ENCODE measurements at places on chromosomes 2 and 18.

GRCh38 chr2:32824070-32824809, 122.5 kb upstream of the LTBP1 start:
- no peak for DNase-seq

DNA sequence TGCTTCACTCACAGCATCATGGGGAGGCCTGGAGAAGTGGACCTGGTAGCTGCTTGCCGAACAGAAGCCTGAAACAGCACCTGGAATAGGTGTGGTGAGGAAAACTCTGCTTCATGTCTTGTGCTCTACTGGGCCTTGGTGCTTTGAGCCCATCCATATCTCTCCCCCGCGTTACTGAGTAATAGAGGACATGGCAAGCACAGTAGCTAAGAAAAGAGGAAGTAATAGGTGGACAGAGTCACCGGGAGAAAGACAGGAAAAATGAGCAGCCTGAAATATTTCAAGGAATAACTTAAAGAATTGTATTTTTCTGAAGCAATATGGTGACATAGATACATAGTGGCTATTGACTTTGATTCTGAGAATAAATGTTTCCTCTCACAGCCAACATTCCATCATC, 14.0 kb upstream of the HNMT start:
- DNase-seq = no peak

GRCh38 chr2:64862623-64863022, 126.6 kb upstream of the SLC1A4 start:
- no peak for DNase-seq

GRCh38 chr2:105677901-105678300, 66.8 kb upstream of the NCK2 start:
- DNase-seq = no peak

DNA sequence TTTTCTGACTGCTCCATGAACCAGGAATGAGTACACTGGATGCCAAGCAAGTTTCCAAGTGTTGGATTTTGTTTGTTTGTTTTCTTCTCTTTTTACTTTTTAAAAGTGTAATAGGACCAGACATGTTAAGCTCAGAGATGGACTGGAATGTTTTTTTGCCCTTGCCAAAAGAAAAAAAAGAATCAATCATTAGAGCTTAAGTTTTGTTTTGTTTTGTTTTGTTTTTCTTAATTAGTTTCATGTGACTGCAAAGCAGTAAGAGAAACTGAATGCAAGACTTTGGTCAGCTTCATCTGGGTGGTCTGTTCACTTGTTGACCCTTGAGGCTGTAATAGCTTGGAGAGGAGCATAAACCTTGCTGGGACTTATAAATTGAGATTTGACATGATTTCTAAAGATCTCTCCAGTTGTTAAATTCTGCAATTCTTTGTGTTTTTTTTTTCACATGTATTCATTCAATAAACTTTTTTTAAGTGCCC, 42.4 kb upstream of the SLC1A4 start:
- DNase-seq = no peak

DNA sequence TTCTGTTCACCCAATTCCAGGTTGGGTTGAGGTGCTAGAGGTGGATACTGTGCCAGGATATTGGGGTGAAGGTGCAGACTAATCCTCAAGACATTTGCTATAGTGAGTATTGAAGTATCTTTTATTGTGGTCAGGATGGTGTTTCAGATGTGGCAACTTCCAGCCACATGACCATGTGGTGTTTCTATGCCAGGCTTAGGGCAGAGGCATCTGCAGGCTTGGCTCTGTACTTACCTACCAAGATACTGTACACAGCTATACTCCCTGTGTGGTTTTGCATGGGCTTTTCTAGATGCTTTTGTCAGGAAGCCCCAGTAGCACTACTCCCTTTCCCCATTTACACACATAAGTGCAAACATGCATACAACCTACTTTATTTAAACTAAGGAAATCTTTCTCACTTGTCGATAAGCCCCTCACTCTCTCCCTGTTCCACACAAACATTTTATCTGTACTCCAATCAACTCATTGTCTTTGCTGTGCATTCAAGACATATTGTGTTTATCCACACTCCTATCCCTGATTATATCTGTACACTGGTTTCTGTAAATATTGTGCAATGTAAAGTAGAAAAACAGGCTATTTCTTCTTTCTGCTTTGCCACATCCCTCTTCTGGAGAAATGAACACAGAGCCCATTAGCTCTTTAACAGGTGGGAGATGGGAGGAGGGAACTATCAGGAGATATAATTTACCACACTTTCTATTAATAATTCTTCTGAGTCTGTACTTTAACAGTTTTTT, 12.3 kb downstream of the ARL6IP6 start:
- no peak for DNase-seq

- DNase-seq = no peak
These were observed 41.1 kb upstream of the SCYGR1 start for GRCh38 chr2:227428731-227429285.

DNA sequence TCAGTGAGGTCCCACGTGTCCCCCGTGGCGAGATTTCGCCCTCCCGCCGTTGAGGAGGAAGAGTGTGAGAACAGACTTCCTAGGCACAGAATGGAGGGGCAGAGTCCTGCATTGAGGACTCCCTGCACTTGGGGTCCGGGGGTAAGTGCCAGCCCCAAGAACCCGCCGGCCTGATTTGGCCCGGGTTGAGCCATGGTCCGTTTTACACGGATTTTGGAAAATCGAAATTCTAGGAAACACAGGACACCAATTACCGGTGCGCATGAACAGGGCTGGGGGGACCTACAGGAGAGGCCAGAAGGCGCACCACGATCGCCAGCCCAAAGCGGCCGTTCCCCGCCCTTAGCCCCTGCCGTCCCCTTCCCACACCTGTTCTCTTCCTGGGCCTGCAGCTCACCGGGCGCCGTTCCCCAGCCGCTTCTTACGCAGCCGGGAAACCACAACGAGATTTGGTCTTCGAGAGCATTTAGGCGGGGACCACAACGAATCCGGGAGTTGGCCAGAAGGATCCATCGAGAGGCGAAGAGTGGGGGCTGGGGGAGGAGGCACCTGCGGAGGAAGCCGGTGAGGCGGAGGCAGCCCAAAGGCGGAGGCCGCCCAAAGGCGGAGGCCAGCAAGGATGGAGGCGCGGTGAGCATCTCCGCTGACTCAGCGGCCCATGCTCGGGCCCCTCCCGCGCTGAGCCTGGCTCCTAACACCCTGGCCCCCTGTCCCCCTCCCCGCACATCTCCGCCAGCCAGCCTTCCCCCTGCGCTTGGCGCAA, 464 bp upstream of the TLX2 start:
- no peak for DNase-seq

DNA sequence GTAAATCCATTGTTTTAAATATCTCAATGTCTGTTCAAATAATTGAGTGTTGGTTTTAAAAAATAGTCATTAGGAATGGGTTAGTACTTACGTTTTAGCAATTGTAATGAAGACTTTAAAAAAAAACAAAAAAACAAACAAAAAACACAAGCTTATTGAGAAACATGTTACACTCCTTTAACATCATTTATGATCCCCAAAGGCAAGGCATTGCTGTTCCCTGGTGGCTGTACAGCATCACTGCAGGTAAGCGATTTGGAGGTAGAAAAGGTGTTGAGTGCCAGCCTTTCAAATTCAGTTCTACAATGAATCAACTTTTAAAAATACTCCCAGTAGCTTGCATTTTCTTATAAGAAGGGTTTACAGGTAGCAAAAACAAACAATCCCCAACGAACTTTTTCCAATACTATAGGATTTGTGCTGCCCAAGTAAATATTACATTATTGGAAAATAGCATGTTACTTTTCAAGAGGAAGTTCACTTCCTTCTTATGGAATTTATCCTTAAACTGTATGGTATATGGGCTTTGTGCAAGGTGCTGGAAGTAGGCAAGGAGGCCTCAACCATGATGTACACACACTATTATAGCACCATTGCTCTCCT, 27.5 kb downstream of the CNRIP1 start:
- DNase-seq = peak; percentile 38

- no peak for DNase-seq
These were observed 271.4 kb upstream of the SMIM21 start for GRCh38 chr18:75698861-75699260.

DNA sequence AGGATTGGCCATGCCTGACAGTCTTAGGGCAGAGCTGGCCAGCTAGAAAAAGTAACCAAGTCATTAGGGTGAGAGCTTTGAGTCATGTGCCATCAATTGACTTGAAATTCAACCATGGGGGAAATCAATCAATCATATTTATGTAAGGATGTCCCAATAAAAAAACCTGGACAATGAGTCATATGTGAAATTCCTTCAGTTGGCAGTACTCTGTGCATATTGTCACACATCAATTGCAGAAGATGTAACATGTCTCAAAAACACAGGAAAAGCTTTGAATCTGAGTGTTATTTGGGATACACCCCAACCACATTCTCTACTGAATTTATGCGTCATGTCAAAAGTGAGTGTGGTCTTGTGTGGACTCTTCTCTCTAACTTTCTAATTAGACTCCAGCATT, 1004.1 kb upstream of the NRXN1 start:
- no peak for DNase-seq

DNA sequence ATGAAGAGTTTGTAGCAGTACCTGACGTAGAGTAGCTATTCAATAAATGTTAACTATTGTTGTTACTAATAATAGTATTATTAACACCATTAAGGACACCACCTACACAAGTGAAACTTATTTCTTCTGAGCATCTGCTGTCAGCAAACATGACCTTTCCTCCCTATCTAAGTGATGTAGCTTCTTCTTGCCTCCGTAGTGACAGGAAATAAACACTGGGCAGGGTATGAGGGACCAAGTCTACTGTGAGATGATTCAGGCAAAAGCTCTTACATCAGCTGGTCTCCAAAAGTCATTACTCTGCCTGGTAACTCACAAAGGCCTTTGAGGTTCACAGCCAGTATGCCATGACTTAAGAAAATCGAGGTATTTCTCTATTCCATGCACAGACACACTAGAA, 750.5 kb downstream of the CPS1 start:
- DNase-seq = no peak

GRCh38 chr2:119659601-119660342, 19.2 kb upstream of the TMEM177 start:
- DNase-seq = peak; percentile 18

- DNase-seq = no peak
These were observed 18.5 kb upstream of the BOD1L2 start for GRCh38 chr18:57128220-57128932.

- no peak for DNase-seq
These were observed 440.5 kb upstream of the TCF4 start for GRCh38 chr18:56028514-56028913.

- no peak for DNase-seq
These were observed 6.1 kb downstream of the LBH start for GRCh38 chr2:30237239-30237965.

- peak; percentile 53 for DNase-seq
These were observed 273.9 kb upstream of the SESTD1 start for GRCh38 chr2:179538406-179539123.

DNA sequence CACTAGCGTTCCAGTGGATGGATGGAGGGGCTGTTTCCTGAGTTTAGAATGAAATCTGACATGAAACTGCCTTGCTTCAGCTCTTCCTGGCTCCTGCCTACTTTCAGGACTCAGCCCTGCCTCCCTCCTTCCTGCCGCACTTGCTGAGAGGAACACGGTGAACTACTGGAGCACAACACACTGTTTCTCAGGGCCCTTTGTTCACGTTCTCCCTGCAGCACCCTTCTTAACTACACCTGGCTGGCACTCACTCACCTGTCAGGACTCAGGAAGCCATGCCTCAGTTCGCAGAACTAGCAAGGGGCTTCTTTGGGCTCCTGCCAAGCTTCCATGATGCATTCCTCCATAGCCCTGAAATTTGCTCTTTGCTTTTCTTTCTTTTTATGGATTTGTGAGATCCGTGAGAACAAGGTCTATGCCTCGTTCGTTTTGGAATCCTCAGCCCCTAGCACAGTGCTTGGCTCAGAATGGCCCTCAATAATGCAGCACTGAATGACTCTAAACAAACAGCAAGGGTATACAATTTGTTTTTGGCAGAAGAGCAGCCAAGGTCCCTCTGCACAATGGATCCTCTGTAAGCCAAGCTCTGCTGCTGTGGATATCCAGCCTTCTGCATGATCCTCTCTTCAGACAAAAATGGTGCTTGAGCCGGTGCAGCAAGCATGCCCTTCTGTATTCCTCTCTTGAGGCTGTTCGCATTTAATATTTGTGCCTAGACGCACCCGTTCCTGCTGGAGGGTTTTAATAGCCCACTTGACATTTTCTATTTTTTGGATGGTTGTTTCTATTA, 357.0 kb downstream of the TSN start:
- no peak for DNase-seq

- no peak for DNase-seq
These were observed 80.8 kb upstream of the L3MBTL4 start for GRCh38 chr18:6495536-6495935.

- no peak for DNase-seq
These were observed 95.7 kb downstream of the EDAR start for GRCh38 chr2:108893277-108893676.

DNA sequence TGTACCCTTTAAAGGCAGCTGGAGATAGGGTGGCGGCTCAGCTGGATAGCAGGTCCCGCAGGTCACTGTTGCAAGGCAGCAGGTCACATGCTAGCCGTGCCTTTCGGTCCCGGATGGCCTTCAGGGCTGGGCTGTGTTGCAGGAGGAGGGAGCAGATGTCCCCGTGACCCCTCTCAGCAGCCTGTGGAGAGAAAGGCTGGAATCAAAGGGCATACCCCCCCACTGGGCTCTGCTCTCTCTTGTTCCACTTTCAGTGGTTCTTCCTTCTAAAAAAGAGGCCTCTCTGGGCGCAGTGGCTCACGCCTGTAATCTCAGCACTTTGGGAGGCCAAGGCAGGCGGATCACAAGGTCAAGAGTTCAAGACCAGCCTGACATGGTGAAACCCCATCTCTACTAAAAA, 4.4 kb upstream of the ANKRD23 start:
- no peak for DNase-seq

- no peak for DNase-seq
These were observed 35.6 kb downstream of the IFIH1 start for GRCh38 chr2:162282765-162283425.

DNA sequence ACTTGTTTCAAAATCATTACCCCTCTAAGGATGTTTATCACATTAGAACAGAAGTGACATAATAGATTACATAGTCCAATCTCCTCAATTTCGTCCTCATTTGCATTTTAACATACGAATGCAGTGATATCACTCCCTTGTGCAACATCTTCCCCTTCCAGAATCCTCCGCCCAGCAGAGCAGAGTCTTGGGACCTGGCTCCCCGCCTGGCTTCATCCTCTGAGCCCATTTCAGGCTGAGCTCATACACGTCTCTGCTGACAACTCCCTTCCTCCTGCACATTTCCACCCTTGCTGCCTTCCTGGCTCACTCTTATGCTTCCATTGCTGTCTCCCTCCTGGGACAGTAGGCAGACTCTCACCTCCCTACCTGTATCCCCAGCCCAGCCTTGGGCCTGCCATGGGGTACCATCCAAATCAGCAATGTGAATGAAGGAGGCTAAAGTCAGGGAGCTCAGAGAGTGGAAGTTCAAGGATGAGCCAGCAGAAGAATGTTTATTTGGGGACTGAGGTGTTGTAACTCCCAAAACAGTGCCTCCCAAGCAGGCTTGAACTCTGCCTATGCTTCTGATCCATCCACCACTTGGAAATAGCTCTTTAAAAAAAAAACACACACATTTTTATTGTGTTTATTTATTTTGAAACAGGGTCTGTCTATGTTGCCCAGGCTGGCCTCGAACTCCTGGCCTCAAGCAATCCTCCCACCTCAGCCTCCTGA, 165.2 kb downstream of the TMEM200C start:
- DNase-seq = no peak

- DNase-seq = no peak
These were observed 734 bp upstream of the RMC1 start for GRCh38 chr18:23502516-23503037.

Measured in NCI-H2081 (cell line).